Kidney capillary endothelial cell (primary cell): ENCODE measurements at places on chromosomes 6 and 20.

DNA sequence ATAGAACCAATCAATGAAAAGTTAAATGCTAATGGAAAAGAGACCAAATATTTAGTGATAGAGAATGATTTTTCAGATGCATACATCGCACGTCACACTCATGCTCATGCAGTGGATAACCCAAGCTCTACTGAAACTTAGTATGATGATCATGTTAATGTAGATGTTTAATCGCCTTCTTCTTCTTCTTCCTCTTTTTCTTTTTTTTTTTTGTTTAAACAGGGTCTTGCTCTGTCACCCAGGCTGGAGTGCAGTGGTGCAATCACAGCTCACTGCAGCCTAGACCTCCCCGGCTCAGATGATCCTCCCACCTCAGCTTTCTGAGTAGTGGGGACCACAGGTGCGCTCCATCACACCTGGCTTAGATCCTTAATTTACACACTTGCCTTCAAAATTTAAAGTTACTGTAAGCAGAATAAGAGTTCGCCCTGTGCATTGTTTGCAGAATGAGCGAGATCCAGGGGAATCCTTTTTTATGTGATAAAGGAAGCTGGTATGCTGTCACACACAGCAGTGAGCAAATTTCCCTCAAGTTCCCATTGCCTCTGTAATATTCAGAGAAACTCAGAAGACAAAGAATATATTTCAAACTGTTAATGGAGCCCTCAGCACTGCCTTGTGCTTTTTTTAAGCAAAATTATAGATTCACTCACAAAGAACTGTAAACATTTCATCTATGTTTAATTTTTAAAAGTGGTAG, 194.2 kb upstream of the SGK1 start:
- DNase-seq, result no peak

DNA sequence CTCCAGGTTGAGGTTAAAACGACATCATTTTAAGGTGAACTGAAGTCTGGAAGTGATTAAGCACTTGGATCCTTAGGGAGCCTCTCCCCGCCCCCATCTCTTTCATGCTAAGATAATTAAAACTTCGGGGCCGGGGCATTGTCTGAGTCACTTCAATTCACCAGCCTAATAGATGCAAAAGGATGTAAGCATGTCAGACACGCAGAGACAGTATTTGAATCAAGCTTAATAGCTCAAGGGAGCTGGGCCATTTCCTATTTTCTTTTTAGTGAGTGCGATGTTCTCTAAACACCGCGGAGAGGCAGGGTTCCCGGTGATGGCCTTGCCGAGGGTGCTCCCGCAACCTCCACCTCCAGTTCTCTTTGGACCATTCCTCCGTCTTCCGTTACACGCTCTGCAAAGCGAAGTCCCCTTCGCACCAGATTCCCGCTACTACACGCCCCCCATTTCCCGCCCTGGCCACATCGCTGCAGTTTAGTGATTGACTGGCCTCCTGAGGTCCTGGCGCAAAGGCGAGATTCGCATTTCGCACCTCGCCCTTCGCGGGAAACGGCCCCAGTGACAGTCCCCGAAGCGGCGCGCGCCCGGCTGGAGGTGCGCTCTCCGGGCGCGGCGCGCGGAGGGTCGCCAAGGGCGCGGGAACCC, 516 bp upstream of the IRF4 start:
- no peak for DNase-seq

GRCh38 chr20:17856024-17856564, 112.5 kb downstream of the SNX5 start:
- no peak for DNase-seq

GRCh38 chr6:118635909-118636735, 15.3 kb downstream of the CEP85L start:
- no peak for DNase-seq

GRCh38 chr6:98717322-98717877, 117.0 kb upstream of the POU3F2 start:
- no peak for DNase-seq
